ENCODE measurements at places on chromosomes 2 and 18.
A peak's percentile ranks its signal among the peaks of the same experiment; 100 is the strongest.

DNA sequence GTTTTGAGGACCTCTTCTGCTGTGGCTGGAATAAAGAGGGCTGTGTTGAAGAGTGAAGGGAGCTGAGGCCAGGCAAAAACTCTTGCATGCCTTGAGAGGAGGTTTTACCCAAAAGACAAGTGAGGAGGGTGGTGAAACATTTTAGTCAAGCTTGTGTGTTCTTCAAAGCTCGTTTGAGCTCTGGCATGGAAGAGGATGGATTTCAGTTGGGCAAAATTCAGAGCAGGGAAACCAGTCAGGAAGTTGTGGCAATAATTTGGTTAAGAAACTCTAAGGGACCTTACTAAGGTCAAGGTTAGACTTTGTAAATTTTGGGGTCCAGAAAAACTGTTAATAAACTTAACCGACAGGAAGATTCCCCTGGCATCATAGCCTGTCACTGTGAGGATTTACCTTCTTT, 34.7 kb downstream of the SPTBN1 start:
- DNase-seq = no peak

GRCh38 chr2:214631406-214631805, 178.1 kb downstream of the BARD1 start:
- peak; percentile 3 for DNase-seq

- DNase-seq = no peak
These were observed 37.3 kb downstream of the FER1L5 start for GRCh38 chr2:96679848-96680247.

GRCh38 chr2:218992703-218993344, 398 bp downstream of the CRYBA2 start:
- DNase-seq = no peak

DNA sequence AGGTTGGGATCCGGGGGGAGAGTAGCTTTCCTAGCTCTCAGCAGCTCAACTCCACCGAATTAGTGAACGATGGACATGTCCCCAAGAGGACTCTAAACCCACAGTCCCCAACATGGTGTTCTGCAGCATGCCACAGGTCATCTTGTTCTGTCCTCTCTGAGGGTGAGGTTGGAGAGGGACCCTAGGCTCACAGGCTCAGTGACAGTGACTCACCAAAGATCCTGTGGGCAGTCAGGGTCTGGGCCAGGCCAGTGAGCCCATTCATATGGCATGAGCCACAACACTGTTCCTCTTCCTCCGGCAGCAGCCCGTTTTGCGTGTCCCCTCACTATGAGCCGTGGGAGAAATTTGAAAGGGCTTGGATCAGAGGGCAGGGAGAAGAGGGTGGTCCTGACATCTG, 2.8 kb upstream of the SLC20A1 start:
- DNase-seq = no peak

DNA sequence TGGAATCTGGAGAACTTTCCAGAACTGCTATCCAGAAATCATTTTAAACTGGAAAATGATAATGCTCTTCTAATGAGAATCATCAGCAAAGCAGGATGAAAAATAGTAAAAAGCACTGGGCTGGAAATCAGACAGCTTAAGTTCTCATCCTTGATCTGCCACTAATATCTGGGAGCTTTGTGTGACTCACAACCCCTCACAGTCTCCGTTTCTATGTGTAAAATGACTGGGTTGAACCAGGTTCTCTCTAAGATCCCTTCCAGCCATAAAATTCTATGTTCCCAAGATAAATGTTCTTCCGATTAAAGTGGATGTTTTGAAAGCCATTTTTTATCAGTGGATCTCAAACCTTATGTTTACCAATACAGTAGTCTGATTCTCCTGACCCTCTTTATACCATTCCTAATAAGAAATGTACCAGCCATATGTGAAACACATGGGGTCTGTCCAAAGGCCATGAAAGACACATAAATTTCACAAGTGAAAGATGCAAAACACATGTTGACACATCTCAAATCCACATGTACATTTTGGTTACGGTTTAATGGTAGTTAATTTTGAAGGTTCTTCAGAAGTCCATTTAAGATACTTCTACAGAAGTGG, 188.8 kb downstream of the EN1 start:
- DNase-seq = no peak

- DNase-seq = no peak
These were observed 36.2 kb downstream of the PDIA6 start for GRCh38 chr2:10776231-10776977.

DNA sequence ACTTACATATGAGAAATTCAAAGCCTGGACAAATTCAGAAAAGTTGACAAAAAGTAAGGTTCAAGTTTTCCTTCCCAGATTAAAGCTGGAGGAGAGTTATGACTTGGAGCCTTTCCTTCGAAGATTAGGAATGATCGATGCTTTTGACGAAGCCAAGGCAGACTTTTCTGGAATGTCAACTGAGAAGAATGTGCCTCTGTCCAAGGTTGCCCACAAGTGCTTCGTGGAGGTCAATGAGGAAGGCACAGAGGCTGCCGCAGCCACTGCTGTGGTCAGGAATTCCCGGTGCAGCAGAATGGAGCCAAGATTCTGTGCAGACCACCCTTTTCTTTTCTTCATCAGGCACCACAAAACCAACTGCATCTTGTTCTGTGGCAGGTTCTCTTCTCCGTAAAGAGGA, 17.0 kb downstream of the SERPINB8 start:
- no peak for DNase-seq

GRCh38 chr18:55840601-55841170, 252.7 kb upstream of the TCF4 start:
- DNase-seq = no peak

GRCh38 chr2:14677039-14677438, 44.5 kb downstream of the LRATD1 start:
- no peak for DNase-seq

DNA sequence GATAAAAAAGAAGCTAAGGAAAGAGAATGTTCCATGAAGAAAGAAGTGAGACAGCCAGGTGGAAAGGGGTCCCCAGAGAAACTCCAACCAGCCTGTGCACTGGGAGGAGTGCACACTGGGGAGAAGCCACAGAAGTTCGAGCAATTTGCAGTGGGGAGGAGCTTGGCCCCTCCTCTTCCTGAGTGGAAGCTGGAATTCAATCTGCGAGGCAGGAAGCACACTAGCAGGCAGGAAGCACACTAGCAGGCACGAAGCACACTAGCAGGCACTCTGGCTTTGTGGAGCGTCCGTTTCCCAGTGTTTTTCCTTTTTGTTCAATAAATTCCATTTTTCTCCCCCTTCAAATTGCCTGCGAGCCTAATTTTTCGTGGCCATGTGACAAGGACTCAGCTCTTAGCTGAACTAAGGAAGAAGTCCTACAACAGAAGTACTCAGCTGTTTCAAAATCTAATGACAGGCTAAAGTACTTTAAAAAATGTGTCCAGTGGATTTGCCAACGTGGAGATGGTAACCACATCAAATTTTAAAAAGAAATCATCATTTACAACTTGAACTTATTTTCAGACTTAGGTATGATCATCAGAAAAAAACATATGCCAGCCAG, 21.4 kb upstream of the SPIRE1 start:
- DNase-seq = no peak

GRCh38 chr2:151754253-151754897, 20.1 kb upstream of the NEB start:
- DNase-seq = no peak

DNA sequence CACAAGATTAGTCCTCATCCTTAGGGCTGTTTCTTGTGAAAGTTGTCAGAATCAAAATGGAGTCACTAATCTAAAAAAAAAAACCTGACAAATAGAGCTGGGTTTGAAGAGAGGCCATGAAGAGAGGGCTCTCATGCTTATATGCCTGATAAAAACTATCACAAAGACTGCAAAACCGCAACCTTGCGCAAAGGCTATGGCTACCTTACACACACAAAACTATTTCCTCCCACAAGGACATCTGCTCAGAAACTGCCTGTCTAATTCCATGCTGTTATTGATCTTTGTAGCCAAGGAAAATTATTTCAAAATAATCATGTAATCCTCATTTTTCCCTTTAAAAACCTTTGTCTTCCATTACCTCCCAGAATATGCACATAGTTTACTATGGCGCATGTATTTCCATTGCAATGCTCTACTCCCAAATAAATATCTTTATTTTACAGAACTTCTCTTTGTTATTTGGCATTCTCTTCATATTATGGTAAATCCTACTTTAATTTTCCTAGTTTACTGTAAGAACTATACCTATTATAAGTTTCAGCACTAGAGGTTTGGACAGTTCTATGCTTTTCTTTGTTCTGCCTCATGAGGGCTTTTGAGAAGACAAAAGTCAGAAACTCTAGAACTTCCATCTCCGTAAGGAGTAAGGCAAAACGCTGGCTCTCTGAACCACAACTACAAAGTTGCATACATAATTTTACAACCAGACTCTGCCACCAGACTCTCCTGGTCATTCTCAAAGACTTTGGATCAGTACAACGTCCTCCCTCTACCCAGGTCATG, 9.6 kb upstream of the DPYSL5 start:
- DNase-seq = no peak

DNA sequence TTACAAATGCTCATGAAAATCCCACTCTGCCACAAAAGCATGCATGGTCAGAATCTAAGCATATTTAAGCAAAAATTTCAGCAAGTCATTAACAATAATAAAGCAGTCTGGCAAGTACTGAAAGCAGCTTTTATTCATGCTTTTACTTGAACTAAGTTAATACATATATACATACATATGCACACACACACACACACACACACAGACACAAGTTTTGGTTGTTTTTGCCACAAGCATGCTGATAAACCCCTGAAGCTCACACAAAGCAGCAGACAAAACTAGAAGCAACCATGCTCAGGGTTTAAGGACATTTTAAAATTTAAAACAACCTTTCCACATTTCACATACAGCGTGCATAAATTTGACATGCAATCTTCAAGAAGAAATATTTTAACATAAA, 819.1 kb upstream of the FSHR start:
- no peak for DNase-seq

DNA sequence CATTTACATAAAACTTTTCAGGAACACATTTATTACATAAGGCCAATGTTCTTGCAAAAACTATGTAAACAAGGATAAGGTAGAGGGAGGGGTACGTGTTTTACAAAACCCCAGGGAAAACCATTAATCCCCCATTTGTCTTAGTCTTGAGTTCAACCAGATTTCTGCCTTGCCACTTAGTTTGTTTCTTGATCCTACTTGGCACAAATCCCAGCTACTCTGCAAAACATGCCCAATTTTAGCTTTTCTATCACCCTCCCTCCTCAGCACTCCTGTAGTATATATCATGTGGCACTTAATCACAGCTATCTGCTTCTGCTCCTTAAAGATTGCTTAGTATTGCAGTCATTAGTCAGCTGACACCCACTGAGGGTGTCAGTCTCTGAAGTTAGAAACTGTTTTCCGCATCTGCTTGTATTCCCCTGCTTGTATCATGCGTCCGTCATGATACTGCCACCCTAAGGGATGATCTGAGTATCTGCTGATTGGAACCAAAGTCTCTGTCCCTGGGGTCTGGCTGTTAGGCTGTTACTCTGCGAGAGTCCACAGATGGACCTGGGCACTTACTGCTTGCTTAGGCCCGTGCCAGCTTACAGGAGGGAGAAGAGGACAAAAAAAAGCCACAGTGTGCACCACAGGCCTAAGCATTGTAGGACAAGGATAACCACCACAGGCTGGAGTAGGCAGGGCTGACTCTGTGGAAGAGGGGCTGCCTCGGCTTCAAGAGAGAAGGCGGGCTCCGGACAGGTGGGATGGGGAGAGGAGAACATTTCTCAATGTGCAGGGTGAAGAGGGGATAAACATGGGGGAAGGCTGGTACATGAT, 82.2 kb downstream of the EPAS1 start:
- DNase-seq = no peak

DNA sequence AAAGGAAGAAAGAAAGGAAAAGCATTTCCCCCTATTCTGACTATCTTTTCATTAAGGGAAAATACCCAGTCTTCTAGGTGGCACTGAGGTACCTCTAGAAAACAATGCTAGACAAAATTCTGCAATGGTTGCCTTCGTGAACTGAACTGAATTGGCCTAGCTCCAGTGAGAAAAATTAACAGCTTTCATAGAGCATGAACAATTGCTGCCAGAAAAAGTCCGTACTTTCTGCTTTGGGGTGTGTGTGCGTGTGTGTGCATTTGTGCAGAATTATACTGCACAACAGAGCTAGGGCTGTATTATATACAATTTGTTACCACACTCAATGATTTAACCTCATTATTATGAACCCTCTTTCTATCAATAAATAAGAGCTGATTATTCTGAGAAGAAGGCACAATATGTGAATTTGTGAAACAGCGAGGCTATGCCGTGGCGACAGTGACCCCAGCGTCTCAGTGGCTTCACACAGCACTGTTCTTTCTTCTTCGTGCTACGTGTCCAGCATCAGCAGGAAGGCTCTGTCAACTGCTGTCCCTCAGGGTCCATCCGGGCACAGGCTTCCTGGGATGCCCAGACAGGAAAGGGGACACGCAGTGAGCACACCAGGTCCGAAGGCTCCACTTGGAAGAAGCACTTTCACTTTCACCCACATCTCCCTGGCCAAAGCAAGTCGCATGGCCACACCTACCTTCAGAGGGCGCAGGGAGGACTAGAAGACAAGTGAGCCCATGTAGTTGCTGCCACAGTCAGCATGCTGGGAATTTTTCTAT, 47.5 kb downstream of the PTGR3 start:
- DNase-seq = peak; percentile 40

GRCh38 chr2:130327703-130328527, 14.8 kb upstream of the IMP4 start:
- no peak for DNase-seq

DNA sequence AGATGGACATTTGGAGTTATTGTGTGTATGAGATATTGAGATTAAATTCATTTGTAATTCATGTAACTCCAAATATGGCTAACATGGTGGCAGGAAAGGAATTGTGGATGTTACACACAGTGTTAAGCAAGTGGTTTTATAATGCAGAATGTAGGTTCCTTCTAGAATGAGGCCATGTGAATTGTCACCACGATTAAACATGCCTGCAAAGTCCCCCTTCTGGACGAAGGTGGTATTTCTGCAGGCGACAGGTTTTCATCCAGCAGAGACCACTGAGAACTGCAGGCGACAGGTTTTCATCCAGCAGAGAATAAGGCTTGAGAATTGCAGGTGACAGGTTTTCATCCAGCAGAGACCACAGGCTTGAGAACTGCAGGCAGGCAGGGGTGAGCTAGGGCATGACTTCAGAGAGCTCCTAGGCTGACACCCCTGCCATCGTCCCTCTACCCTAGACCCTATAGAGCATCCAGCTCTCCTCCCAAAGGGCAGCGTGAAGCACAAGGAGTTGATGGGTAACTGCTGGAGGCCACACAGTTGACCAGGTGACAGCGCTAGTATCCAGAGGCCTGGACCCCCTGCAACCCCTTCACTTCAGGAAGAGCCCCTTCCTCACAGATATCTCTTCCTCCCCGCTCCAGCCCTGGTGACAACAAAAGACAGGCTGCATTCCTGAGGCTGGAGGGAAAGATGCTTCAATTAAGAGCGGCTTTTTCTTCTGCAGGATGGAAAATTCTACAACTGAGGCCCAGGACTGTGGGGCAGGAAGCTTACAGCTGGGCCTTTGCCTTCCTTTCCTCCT, 175.8 kb downstream of the LOXHD1 start:
- peak; percentile 83 for DNase-seq

Measured in cerebellar cortex (tissue), 1 donor.